Kidney glomerular epithelial cell (primary cell): ENCODE measurements at places on chromosomes 5 and 9.

DNA sequence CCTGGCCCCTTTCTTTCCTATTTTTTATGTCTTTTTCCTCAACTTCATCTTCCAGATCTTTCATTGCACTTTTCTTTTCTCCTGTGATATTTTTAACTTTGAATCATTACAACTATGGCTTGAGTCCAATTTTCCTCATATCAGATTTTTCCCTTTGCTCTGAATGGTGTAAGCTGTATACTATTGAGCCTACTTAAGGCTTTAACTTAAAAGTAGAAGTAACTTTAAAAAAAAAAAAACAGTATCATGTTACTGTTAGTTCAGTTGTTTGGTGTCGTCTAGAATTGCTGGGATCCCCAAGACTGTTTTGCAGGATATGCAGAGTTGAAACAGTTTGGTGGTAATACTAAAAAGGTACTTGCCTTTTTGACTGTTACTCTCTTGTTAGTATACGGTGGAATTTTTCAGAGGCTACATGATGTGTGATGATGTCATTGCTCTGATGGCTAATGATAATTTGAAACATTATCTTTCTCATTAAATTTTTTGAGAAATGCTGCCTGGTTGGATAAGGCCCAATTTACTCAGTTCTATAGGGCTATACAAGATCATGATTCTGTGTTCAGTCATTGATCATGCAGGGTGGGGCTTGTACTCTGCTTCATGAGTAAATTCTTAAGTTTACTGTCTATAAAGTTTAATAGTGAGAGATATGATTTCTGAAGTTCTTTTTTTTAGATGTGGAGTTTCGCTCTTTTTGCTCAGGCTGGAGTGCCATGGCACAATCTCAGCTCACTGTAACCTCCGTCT, 8.8 kb downstream of the NAA35 start:
- DNase-seq: no peak

DNA sequence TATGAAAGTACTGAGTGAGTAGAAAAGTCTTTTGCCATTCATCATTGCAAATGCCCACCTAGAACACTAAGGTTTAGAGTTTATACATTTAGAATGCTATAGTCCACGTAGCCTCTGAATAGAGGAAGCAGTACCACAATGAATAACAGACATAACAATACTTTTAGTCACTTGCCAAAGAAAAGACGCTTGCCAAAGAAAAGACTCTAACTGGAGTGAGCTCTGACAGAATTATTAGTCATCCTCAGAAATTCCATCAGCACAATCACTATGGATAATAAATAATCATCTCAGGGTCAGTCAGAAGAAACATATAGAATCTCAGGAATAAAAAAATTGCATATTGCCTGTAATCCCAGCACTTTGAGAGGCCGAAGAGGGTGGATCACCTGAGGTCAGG, 168.5 kb upstream of the TARS1 start:
- DNase-seq: peak; percentile 95

GRCh38 chr9:94076557-94076956, 7.7 kb upstream of the PTPDC1 start:
- DNase-seq: no peak

DNA sequence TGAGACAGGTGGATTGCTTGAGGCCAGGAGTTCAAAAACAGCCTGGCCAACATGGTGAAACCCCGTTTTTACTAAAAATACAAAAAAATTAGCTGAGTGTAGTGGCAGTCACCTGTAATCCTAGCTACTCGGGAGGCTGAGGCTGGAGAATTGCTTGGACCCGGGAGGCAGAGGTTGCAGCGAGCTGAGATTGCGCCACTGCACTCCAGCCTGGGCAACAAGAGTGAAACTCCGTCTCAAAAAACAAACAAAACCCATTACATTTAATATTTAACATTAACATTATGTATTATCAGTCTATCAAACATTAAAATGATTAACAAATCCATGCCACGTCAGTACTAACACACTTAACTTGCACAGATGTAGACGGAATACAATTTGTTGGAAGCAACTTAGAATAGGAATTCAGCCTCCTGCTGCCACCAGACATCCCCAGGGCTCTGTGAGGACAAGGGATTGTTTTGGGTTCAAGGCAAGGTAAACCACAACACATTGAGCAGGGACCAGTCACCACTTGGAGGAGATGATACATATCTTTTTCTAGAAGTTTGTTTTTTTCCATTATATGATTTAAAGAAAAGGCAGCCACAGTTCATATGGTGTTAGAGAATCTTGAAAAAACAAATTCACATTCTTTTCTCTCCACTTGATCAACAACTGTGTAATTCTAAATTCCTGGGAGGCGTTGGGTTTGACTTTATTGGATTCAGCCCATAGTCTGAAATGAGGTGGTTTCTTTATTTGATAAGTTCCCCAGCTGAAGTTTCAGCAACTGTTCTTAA, 104.1 kb upstream of the BASP1 start:
- peak; percentile 93 for DNase-seq

DNA sequence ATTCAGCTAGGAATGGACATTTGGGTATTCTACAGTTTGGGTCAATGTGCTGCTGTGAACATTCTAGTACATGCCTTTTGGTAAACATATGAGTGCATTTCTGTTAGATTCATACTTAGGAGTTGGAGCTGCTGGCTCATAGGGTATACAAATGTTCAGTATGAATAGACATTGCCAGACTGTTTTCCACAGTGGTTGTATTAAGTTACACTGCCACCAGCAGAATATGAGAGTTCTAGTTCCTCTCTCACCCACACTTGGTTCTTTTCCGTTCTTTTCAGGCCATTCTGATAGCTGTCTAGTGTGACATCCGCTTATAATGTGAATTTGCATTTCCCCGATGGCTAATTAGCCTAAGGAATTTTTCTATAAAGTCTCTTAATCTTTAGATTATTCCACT, 25.0 kb downstream of the STOM start:
- no peak for DNase-seq

GRCh38 chr5:17067657-17068392, 131.7 kb upstream of the MYO10 start:
- DNase-seq: no peak

DNA sequence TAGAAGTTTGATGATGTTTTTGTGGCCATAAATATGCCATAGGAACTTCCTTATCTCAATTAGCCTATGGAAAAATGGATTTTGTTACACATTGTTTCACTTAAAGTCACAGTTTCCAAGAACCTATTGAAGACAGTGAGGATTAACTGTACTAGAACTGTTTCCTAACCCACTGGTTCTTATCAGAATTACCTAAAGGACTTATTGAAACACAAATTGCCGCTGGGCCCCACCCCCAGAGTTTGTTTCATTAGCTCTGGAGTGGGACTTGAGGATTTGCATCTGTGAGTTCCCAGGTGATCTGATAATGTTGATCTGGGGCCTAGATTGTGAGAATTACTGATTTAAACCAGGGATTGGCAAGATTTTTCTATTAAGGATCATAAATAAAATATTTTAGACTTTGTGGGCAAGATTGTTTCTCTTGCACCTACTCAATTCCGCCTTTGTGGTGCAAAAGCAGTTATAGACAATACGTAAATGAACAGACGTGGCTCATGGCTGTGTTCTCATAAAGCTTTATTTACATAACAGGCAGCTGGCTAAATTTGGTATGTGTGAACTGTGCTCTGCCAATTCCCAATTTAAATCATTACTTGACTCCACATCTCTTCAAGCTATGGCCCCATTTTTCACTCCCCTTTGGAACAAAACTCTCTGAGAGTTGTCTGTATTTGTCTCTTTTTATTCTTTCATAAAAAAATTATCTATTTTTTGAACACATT, 9.3 kb downstream of the JAK2 start:
- no peak for DNase-seq

GRCh38 chr9:116842658-116843057, 155.6 kb downstream of the TRIM32 start:
- no peak for DNase-seq

GRCh38 chr5:173714551-173715428, 98.3 kb upstream of the BOD1 start:
- peak; percentile 25 for DNase-seq

DNA sequence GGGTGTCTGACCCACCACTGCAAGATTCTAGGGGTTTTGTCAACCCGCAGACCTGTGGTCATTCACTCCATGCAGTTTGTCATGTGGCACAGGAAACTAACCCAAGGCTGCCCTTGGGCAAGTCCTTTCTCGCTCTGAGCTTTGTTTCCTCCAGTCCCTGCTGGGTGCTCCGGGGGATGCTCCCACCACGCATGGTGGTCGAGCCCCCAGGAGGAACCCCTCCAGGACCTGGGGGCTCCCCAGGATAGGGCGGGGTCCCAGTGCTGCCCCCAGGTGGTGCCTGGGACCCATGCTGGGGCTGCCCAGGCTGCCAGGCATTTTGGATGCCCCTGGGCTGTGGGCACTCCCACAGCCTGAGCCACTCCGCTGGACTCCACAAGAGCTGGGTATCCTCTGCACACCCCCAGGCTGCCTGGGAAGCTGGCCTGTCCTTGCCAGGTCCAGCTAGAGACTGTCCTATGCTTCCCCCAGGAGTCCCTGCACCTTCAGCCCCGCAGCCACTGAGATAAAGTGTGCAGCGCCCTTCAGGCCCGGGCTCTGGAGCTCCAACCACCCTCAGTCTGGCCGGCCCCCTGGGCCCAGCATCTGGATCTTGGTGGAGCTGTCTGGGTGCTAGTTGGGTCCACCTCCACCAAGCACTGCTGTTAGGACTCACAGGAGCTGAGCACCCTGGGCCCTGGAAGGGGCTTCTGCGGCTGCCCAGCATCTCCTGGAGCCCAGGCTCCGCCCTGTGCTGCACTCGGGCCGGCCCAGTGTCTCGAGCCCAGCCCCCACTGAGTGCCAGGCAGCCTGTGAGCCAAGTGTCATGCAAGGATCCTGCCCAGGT, 104.3 kb downstream of the PHF2 start:
- DNase-seq: no peak

- no peak for DNase-seq
Measured at GRCh38 chr9:24132244-24132643, 306.2 kb upstream of the ELAVL2 start.

DNA sequence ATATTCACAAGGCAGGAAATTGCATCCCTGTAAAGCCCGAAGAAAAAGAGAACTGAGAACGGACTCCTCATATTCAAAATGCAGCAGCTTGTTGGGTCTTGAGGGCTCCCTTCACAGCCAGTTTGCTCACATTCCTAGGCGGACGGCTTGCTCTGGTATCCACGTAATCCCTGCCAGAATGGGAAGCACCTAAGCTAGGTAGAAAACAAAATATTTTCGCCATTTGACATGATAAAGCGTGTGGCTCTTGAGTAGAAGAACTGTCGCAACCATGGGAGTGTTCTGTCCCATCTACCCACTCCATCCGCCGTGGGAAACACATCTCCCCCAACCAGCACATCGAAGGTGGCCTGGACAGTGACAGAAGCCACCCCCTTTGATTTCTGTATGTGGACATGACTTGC, 183.1 kb downstream of the GAS1 start:
- DNase-seq: no peak

- no peak for DNase-seq
Measured at GRCh38 chr5:150266871-150267291, 22.7 kb downstream of the CAMK2A start.

GRCh38 chr5:82499725-82500244, 221.6 kb upstream of the RPS23 start:
- DNase-seq: no peak

- peak; percentile 77 for DNase-seq
Measured at GRCh38 chr5:6733411-6734242, 20.4 kb downstream of the TENT4A start.

DNA sequence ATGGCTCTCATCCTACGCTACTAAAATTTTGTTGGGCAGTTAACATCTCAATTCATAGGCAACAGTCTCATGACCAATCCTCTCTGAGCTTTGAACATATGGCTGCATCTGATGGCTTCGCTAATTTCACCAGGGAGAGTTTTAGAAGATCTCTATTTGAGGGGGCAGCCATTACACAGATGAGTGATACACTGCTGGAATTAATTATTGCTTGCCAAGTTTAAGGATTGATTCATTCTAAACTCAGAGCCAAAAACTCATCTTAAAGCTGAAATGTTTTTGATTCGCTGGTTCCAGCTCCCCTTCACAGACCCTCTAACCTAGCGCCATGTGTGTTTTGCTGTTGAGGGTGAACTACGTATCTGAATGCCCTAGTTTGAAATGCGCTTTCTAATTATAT, 519.9 kb upstream of the WWC1 start:
- DNase-seq: no peak

- peak; percentile 89 for DNase-seq
Measured at GRCh38 chr5:150645070-150645700, 4.7 kb downstream of the SYNPO start.

GRCh38 chr9:37705787-37706186, 47.8 kb upstream of the TRMT10B start:
- no peak for DNase-seq

DNA sequence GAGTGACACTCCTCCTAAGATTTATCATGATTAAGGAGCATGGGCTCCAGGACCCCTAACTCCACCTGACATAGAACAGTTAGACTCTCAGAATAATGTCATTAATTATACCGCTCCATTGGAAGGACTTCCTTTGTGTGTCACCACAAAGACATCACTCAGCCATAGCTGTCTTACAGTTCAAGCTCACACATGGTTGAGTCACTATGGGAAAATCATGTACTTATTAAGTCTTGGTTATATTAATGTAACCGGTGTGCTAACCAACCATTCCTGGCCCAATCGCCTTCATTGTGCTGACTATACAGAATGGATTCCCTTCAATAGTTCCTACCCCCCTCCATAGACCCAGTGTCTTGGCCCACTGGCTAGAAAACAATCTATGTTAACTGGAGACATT, 10.9 kb upstream of the MCCC2 start:
- DNase-seq: no peak

- DNase-seq: no peak
Measured at GRCh38 chr9:75085640-75086039, 2.3 kb downstream of the NMRK1 start.

DNA sequence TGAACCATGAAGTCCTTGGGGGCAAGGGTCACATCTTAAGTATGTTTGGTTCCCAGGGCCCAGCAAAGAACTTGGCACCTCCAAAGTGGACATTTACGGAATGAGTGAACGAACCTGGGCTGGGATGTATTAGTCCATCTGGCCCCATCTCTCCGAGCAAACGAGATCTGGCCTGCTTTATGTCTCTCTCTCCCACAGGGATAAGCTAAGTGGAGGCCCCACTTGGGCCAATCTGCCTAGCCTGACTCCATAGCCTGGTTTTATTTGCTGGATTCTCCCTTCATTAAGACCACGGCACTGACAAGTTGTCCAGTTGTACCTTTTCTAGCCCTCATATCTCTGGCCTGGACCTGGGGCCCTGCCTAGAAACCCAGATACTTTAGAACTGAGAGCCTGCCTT, 2.1 kb downstream of the TTLL11 start:
- DNase-seq: no peak

- no peak for DNase-seq
Measured at GRCh38 chr5:102218159-102218558, 77.9 kb downstream of the SLCO4C1 start.

GRCh38 chr5:136202469-136203205, 9.7 kb upstream of the SMIM32 start:
- DNase-seq: no peak

DNA sequence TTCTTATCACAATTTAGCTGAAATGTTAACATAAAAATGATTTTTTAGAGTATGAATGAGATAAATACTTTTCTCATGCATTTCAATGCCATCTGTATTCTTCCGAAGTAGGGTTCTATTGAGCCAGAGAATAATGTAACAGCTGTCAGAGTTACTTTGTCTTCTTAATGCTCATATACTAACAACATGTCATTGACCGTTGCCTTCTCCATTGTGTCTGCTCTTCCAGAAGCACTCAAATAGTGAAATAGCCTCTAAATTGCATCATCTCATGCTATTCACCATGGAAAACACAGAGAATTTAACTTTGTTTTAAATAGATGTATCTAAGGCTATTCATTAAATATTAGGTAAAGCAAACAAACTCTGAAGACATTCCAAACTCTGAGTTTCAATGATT, 1875.9 kb upstream of the CDH9 start:
- no peak for DNase-seq

GRCh38 chr9:134914501-134914834, 3.2 kb downstream of the FCN1 start:
- DNase-seq: no peak
